Naive thymus-derived CD8-positive, alpha-beta T cell (primary cell): ENCODE measurements at places on chromosomes 7 and 10.

DNA sequence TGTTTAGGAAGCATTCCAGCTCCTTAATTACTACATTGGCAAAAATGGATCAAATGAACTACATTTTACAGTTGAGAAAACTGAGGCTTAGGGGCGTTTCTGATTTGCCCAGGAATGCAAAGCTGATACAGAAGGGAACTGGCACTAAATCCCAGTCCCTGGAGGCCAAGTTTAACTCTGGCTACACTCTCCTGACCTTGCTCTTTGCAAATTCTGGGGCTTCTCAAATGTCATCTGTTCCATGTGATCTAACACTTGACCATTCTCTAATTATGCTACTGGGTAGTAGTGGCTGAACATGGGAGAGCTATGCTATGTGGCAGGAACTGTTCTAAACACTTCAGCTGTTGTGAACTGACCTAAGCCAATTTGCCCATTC is 11.3 kb upstream of the HABP2 start:
- no peak for DNase-seq

DNA sequence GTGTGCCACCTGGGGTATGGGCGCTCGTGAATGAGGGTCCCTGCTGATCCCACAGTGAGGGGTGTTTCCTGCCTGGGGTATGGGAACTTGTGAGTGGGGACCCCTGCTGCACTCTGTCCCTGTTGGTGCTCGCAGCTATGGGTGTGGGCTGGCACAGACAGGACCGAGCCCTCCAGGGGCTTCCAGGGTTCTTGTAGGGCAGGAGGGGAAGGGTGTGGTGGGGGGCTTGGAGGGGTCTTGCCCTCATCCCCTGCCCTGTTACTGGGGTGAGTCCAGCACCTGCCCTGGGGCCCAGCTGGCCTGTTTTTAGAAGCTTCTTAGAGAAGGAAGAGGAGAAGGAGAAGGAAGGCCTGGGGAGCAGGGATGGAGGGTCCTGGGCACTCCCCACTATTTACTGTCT is 377.0 kb upstream of the NUPR2 start:
- no peak for DNase-seq

- no peak for DNase-seq
These were observed 4.2 kb downstream of the LIPF start for GRCh38 chr10:88668465-88668864.

DNA sequence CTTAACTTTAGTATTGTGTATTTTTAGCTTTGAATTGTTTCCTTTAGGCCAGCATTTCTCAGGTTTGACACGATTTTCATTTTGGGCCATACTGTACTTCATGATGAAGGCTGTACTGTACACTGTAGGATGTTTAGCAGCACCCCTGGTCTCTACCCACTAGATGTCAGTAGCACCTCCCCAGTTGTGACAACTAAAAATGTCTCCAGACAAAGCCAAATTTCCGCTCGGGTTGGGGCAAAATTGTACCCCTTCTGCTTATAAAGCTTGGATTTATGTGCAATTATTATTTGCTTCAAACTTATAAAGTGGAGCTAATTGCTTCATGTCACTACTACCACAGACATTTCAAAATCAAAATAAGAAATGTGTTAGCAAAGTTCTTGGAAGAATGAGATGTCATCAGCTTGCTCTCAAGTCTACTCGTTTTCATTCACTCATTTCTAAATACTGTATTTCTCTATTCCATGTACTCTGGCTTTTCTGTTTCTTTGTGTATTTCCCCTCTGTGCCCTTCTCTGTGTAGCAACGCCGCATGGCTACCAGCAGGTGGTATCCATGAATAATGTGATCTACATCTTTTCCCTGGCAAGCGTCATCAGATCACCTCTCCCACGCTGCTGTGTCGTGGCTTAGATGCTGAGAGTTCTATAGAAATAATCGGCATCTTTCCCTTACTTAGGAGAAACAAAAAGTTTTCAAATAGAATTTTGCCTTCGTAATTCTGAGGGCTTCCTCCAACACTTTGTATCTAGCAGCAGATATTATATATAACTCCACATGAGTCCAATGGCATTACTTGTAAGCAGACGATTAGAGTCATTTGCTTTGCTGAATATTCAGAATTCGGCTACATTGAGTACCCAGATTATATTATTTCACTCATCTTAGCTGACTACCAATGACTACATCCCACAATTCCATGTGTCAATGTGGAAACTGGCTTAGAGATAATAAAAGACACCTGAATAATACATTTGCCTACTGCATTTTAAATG is 47.8 kb upstream of the CALCR start:
- DNase-seq, result no peak

DNA sequence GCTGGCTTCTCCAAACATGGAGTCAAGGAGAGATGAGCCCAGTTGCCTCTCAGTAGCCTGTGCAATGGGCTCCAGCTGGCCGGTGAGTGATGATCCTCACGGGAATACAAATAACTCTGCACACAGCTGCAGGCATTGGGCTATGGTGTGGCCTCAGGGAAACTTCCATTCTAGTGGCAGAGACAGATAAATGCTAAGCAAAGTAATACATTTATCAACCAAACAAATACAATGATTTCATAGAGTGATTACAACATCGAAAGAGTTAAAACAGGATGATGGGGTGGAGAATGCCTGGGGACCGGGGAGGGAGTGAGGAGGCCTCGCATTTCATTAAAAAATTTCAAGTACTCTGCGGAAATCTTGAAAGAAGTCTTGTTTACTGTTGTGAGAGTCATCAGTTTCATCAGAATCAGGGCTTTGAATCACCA is 15.0 kb upstream of the AKR1B1 start:
- DNase-seq, result no peak

DNA sequence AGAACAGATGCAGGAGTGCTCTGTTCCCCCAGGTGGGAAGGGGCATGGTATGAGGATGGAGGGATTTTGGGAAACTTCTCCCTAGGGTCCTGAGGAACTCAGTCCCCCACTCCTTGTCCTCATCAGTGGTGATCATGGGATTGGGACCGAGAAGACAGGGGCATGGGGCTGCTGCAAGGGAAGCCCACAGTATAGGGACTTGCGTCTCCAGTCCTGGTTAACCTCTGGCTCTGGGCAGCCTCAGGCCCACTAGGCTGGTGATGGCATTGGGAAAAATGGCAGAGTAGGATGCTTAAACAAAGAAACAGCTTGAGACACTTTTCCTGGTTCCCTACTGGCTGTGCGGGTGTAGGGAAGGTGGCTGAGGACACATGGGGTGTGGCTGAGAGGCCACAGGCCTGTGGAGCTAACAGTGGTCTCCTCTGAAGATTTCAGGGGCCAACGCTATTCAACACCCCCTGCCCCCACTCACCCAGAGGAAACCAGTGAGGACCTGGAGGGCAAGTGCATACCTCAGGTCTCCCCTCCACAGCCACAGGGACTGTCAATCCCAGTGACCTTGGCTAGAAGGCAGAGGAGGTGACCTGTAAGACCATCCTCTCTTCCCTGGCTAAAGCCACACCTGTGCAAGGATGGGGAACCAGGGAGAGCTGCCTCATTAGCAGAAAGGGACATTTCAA is 261.3 kb downstream of the CCSER2 start:
- DNase-seq, result no peak

DNA sequence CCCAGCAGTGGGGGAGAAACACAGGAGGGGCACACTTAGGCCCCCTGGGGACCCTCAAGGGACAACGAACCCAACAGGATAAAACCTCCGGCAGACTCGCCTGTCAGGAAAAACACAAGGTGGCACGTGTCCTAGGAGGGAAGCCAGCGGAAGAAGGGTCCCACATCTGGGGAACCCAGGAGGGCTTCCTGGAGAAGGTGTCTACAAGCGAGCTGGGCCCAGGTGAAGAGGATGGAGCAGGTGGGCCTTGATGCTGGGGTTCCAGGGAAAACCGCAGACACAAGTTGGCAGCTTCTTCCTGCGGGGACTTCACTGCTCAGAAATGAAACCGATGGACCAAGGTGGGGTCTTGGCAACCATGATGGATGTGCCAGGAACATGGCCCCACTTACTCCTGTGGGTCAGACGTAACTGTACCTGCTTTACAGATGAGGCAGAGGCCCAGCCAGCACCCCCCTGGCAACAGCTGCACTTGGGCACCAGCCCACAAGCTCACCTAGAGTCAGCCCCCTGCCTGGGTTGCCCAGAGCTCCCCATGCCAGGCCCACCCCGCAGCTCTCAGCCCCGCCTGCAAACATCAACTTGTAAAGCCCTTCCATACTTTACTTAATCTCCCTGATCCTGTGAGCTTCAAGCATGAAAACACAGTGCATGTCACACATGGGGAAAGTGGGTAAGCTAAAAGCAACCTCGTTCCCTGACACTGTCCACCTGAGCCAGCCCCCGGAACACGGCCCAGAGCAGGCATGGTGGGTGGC is 225.0 kb downstream of the ELFN1 start:
- no peak for DNase-seq

DNA sequence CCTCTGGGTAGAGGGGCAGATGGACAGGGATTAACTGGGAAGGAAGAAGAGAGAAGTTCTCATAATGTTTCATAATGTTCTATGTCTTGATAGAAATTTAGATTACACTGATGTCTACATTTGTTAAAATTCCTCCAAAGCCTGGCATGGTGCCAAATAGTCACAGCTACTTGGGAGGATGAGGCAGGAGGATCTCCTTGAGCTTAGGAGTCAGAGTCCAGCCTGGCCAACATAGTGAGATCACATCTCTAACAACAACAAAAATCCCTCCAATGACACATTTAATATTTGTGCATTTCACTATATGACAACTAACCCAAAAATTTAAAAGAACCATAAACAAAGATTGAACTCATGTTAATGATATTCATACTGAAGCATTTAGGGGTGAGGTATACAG is 33.0 kb upstream of the PPP1R3C start:
- no peak for DNase-seq

GRCh38 chr7:111012149-111012548 is 78.8 kb upstream of the LRRN3 start:
- no peak for DNase-seq

GRCh38 chr7:143002898-143003297 is 24.0 kb downstream of the OR9A2 start:
- DNase-seq, result no peak

GRCh38 chr10:63155388-63156020 is 22.4 kb downstream of the NRBF2 start:
- no peak for DNase-seq

GRCh38 chr10:14560274-14560673 is 214.4 kb downstream of the FAM107B start:
- no peak for DNase-seq

- no peak for DNase-seq
These were observed 227.1 kb upstream of the SH2B2 start for GRCh38 chr7:102059524-102059923.

- DNase-seq, result no peak
These were observed 2.9 kb upstream of the ENTPD7 start for GRCh38 chr10:99656199-99657064.

GRCh38 chr10:75956624-75957023 is 525.2 kb downstream of the LRMDA start:
- DNase-seq, result no peak

GRCh38 chr10:6228647-6229046 is 25.9 kb downstream of the PFKFB3 start:
- no peak for DNase-seq

GRCh38 chr10:132410779-132411532 is 14.0 kb downstream of the PWWP2B start:
- no peak for DNase-seq

GRCh38 chr10:497898-498451 is 191.5 kb downstream of the DIP2C start:
- no peak for DNase-seq

DNA sequence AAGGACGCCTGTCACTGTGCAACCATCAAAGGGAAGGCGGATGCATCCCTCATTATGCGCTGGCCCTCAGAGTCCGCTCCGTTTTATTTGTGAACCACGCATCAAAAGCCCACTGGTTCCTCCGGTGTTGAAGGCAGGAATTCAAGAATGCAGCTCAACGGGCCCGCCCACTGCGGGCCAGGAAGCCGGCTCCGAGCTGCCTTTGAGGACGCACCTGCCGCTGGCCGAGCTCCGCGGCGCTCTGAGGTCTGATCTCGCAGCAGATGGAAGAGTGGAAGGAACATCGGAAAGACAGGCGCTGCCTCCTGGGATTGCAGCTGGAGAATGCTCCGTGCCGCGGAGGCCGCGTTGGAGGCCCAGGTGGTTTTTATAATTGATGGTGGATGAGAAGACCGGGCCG is 56.9 kb upstream of the ADGRA1 start:
- DNase-seq, result no peak

DNA sequence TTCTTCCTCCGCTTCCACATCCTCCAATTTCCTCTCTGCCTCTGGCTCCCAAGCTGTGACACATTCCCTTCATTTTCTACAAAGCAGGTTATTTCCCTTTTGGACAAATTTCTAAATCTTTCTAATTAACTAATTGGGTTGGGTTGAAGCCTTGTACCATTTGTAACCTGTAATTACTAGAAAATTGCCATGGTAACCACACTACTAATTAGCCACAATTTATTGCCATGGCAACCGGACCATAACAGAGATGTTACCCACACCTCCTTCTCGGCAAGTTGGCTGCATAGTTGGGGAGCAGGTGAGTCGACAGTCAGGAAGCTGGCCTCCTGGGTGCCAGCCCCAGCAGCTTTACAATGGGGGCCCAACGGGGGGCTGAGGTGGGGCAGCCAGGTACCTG is 61.6 kb downstream of the GOLGA7B start:
- no peak for DNase-seq
